Left renal pelvis (tissue), 4 donors: ENCODE measurements at places on chromosomes 1 and 21.
A peak's percentile ranks its signal among the peaks of the same experiment; 100 is the strongest.

DNA sequence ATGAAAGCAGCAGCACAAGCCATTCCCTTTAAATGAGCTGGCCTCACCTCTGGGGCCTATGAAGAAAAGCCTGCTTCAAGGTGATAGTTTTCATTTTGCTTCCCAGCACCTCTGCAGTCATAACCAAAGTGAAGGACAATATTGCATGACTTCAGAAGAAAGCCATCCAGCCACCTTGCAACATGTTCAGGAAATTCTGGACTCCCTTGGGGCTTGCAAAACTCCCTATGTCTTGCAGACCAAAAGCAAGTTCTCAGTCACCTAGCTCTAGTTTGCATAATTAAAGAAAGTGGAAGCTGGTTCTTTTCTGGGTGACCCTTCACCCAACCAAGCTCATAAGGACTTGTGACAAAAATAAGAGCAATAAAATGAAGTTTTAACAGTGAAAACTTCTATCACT, 87.6 kb downstream of the GFI1 start:
- no peak for DNase-seq

DNA sequence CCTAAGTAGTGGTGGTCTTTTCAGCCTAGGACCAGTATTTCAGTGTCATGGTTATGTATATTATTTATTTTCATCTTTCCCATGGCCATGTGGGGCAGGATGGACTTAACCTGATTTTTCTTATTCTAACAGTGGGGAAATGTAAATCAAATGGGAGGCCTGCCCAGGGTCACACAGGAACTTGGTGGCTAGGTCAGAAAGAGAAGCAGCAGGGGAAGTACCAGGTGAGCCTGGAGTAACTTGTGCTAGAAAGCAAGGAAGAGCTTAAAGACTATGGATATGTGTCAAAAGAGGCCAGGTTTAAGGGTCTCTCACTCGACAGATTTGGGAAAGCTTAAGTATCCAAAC, 936 bp downstream of the ZFP69B start:
- no peak for DNase-seq

- DNase-seq, result no peak
Measured at GRCh38 chr1:24540051-24540905, 15.6 kb upstream of the NCMAP start.

DNA sequence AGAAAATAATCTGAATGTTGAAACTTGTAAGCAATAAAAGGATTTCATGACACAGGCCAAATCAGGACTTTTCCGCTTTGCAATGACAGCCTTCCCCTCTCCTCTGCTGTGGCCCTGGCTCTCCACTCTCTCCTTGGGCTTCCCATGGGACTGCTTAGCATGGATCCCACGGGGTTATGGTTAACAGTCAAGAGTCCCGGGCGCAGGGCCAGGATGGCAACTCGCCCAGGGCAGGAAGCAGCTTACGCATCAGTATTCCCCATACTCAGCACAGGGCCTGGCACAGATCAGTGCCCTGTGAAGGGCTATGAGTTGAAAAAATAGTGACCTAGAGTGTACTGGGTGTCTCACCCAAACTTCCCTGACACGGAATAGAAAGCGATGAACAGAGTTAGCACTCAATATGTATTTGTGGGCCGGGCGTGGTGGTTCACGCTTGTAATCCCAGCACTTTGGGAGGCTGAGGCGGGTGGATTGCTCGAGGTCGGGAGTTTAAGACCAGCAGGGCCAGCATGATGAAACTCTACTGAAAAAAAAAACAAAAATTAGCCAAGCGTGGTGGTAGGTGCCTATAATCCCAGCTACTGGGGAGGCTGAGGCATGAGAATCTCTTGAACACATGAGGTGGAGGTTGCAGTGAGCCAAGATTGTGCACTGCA, 29.1 kb upstream of the GRHL3 start:
- DNase-seq, result no peak

- DNase-seq, result no peak
Measured at GRCh38 chr1:115436596-115436995, 98.5 kb upstream of the NGF start.

DNA sequence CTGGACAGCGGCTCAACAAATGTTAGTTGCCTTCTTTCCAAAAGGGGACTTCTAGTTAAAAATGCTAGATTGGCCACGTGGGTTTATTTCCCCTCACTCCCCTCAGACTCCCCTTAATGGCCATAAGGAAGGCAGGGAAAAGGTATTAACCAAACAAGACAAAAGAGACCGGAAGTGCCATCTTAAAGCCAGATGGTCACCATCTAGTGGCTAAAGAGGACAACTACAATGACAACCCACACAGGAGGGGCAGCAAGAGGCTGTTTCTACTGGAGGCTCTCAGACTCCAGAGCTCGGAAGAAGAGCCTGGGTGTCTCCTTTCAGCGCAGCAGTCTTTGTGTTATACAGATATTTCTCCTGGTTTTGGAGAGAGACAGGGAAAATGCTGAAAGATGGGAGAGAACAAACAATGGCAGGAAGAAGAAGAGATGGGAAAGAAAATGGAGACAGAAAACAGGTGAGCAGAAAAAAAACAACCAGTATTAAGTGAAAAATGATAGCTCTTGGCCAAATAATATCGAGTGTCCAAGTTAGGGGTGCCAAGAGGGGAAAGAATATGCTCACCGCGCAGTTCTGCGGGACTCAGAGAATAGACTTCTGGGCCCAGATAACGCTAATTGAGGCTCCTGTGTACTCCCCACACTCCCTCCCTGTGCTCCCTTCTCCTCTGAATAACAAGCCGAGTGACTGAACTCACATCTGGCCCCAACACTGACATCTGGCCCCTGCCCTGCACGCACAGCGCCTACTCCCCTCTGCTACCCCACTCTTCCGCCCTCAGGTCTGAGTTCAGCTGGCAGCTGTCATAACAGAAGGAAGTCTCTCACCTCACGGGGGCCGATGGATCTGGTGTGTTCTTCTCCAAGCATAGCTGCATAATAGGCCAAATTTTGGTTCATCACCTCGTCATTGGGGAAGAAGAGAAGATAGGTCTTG, 9.6 kb downstream of the P3H1 start:
- DNase-seq, result no peak

- DNase-seq, result no peak
Measured at GRCh38 chr1:34870395-34870794, 10.8 kb upstream of the SMIM12 start.

- no peak for DNase-seq
Measured at GRCh38 chr1:87852410-87853161, 523.9 kb downstream of the LMO4 start.

GRCh38 chr21:27649323-27649722, 682.4 kb upstream of the ADAMTS5 start:
- no peak for DNase-seq

GRCh38 chr1:40064797-40065499, 24.4 kb downstream of the CAP1 start:
- DNase-seq, result no peak

DNA sequence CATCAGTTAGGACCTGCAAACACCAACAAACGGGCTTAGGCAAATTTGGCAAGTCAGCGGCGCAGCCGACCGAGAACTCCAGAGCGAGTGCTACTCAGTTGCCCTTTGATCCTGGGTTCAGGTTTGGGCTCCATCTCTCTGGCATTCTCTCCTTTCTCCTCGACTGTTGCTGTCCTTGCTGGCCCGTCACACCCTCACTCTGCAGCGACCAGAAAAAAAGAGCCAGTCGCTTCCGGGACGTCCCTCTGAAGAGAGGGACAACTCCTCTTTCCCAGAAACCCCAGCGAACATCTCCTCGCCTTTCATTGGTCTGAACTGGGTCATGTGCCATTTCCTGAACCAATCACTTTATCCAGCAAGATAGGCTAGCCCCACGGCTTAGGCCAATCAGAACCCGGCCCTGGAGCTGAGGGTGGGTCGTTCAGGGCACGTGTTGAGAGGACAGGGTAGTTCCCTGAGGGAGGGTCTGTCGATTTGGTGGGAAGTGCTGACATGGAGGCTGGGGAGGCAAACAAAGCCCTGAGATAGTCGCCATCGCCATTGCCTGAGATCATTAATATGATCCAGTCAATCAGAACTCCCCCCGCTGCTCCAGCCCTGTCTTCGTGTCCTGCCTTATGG, 113.7 kb downstream of the PTPRU start:
- DNase-seq, result no peak

- no peak for DNase-seq
Measured at GRCh38 chr1:114439369-114439768, 71.6 kb downstream of the TRIM33 start.

DNA sequence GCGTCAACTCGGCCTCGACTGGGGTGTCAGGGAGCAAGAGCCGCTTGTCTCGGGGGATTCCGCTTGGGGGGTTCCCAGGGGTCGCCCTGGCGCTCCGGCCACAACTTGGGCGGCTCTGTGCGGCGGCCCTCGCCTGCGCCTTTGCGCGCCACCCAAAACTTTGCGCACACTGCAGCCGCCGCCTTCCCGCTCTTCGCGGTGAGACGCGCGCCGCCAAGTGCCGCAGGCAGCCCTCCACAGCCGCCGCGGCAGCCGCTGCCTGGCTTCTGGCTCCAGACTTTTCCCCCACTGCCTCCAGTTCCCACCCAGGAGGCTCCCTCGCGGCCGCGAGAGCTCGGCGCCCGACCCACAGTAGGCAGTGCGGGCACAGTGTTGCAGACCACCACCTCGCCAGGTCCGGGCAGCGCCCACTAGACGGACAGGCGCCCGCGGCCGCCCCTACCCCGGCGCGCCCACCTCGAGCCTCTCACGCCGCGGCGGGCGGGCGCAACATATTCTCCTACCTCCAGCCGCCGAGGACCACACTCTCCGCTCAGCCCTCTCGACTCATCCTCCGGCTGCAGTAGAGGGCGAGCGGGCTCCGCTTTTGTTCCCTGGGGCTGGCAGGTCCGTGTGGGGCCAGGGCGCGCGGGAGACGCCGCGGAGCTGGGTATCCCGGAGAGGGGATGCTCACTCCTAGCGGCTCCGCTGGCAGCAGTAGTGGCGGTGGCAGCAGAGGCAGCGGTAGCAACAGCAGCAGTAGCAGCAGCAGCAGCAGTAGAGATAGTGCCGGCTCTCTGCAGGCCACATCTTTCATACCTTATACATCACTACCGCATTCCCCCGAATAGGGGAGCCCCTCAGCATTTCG, 296.6 kb downstream of the OMA1 start:
- DNase-seq, result peak; percentile 29

DNA sequence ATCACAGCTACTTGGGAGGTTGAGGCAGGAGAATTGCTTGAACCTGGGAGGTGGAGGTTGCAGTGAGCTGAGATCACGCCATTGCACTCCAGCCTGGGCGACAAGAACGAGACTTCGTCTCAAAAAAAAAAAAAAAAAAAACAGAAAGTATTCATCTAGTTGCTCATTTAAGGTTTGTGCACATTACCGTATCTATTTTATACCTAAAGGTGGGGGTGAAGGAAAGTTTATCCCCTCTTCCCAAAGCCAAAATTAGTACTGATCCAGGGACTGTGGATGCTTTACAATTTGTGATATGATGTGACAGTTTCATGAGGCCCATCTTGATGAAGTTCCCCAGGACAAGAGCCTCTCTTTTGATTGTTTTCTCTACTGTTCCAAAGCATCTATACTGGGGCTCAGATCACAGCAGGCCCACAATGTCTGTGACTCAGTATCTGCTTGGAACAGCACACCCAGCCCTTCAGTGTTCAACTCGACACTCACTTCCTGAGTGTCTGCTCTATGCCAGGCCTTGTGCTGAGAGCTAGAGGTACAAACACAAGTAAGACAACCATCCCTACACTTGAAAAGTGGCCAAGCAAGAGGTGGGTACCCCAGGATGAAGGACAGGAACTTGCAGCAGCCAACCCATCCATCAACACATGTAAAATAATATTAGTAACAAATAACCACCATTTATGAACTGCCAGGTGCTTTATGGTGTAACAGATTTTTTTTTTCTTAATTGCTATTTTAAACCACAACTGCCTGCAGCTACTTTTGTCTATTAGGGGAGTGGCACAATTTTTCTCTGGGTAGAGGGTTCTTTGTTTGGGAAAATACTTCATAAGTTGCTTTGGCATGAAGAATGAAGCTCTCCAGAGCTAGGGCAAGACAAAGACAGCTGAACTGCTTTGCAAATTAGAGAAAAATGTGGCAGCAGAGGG, 29.0 kb upstream of the KHDRBS1 start:
- no peak for DNase-seq

GRCh38 chr1:94784190-94784515, 36.0 kb upstream of the SLC44A3 start:
- DNase-seq, result no peak

- no peak for DNase-seq
Measured at GRCh38 chr1:75170011-75170410, 35.8 kb downstream of the LHX8 start.

GRCh38 chr1:66500301-66500700, 33.7 kb upstream of the SGIP1 start:
- no peak for DNase-seq

DNA sequence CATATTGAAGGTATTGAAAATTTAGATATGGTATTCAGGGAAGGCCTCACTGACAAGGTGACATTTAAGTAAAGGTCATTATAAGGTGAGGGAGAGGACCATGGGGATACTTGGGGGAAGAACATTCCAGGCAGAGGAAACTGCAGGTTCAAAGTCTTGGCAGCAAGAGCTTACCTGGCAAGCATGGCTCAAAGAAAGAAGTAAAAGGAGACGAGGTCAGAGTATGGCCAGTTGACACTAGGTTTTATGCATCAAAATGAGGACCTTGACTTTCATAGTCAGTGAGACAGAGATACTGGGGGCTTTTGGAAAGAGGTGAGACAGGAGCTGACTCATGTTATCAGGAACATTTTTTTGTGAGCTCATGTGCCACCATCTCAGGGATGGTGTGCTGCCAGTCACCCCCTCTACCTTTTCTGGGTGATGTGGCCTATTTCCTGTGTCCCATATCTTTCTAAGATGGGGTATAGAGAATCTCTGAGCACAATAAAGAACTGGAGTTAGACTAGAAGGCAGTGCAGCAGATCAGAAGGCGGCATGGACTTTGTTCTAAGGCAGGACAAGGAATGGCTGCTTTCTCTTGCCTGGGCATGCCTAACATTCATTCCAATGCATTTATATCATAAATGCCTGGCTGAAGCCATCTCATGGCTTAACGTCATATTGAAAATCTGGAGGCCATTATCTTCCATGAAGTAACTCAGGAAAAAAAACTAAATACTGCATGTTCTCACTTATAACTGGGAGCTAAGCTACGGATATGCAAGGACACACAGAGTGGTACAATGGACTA, 406.7 kb downstream of the NTNG1 start:
- DNase-seq, result no peak

DNA sequence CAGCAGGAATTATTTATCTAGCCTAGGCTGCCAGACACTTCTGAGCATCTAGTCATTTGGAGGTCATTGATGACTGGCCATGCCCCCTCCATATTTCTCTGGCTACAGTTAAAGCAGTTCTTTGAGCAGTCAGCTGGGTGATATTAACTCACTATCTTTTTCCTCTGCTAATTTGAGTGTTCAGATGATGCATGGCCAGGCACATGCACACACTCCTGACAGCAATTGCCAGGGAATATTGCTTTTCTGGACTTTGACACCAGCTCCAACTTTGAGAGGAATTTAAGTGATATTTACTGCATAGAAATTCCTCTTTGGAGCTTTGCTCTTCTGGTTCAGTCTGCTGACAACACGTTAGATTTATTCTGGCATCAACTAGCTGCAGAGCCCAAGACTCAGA, 52.6 kb downstream of the CD247 start:
- no peak for DNase-seq

GRCh38 chr1:244394826-244395765, 56.6 kb downstream of the ADSS2 start:
- DNase-seq, result no peak

GRCh38 chr21:16633831-16634459, 878.9 kb upstream of the CXADR start:
- DNase-seq, result no peak
